ENCODE measurements at places on chromosomes 3 and 15.

GRCh38 chr15:36584511-36584910 lies 5.1 kb downstream of the CDIN1 start:
- DNase-seq: no peak

DNA sequence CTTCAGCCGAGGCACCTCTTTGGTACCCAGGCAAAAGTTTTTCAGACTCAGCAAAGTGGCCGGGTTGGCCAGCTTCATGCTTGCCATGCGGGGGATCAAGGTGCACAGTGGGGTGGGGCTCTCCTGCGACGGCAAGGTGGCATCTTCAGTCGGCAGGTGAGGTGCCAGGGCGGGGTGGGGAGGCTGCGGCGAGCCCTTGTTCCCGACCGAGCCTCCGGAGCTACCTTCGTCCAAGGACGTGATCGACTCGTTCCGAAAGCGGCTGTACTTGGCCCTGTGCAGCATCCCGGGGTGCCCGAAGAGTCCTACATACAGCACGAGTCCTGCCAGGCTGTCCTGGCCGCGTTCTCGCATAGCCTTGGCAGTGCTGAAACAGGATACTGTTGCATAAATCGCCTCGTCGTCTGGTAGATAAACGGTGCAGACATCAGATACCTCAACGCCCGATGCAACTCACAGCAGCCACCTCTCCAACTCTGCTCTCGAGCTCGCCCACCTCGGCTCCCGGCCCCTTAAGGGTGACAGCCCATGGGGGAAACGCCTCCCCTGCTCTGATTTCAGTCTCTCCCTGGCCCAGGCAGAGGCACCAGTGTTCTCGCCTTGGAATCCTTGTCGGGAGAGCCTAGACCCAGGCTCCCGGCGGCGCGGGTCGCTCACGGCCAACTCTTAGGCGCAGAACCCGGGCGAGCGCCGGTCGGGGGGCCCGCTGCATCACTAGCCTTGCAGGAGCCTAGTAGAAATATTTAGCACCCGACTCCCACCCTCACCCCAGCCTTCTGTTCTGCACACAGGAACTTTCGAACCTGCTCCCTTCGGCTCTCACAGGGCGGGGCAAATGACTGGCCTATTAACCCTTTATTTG lies 826 bp downstream of the SHC4 start:
- DNase-seq: no peak

- DNase-seq: no peak
Measured at GRCh38 chr15:37217567-37217966, 117.2 kb upstream of the MEIS2 start.

- no peak for DNase-seq
Measured at GRCh38 chr3:120162400-120162799, 68.2 kb upstream of the GSK3B start.

DNA sequence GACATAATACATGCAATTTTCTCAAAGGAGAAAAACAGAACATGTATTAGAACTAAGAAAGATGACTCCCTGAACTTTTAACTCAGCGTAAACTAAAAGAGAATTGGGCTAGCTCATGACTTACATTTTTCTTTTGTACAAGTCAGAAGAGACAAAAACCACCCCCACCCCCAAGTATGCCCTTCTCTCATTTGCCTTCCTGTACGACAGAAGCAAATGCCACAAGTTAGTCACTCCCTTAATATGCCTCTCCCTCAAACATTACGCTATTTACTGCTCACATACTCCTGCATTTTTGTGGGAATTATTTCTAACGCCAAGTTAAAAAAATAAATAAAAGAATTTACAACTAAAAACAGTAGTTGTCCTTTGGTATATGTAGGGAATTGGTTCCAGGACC lies 22.0 kb downstream of the CPEB1 start:
- no peak for DNase-seq

- no peak for DNase-seq
Measured at GRCh38 chr3:171407759-171408158, 52.4 kb downstream of the TNIK start.

DNA sequence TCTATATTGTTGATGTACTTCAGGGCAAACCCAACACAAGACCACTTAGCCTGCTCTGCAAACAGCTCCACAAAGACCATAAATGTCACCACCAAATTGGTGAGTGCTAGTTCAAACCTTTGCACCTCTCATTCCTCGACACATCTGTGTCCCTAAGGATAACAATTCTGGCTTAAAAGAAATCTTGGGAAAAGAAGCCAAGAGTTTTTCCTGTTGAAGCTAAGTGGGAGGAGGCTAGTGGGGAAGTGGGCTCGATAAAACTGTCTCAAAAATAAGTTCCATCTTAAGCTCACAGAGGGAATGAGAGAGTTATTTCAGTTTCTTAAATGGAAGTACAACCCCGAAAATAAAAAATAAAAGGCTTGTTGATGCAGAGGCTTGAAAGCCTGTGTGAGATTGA lies 40.4 kb upstream of the PRICKLE2 start:
- DNase-seq: no peak

GRCh38 chr15:44246521-44247268 lies 41.8 kb upstream of the GOLM2 start:
- DNase-seq: no peak

DNA sequence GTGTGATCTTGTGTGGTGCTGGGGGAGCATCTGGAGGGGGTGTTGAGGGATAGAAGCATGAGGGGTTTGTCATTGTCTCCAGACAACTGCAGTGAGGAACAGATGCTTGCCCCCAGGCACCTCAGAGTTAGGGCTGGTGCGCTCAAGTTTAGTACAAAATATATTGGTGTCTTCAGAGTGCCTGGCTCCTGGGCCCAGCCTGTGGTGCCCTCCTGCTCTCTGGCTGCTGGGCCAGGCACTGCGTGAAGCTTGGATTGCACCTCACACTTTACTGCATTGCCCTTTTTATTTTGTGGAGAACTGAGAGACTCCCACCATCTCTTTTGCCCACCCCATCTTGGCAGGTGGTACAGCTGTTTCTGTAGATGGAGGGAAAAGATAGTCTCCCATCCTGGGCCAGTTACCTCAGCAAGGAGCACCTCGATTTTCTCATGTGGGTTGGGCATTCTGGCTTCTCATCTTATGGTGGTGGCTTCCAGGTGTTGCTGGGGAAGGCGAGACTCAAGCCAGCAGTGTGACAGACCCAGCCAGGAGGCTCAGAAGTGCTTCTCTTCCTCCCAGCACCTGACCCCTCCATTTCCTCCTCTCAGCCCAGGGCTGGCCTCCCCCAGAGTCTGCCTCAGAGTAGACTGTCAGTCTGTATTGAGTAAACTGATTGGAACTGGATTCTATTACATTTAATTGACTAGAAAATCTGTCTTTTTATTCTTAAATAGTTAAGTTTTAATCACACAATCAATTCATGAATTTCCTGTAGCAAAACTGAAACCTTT lies 140.5 kb downstream of the DNAJB8 start:
- no peak for DNase-seq

GRCh38 chr15:43299411-43299810 lies 31.0 kb downstream of the LCMT2 start:
- no peak for DNase-seq

- DNase-seq: no peak
Measured at GRCh38 chr15:70628549-70628896, 134.8 kb downstream of the UACA start.

DNA sequence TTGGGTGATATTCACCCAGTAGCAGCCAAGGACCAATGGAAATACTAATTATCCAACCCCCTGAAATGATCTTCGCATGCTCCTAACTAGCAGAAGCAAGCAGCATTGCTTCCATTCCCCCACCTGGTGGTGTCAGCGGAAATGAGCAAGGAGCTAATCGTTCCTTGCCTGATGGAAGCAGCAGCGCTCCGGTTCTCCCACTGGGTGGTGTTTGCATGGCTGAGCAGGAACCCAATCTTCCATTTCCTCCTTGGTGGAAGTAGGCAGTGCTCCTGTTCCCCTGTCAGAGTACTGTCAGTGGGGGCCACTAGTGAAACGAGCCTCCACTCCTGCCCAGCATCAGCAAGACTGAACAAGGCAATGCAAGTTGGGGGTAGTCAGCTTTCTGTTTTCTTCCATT lies 311.5 kb downstream of the CACNA2D3 start:
- no peak for DNase-seq

- no peak for DNase-seq
Measured at GRCh38 chr15:74573987-74574386, 33.0 kb downstream of the ARID3B start.

DNA sequence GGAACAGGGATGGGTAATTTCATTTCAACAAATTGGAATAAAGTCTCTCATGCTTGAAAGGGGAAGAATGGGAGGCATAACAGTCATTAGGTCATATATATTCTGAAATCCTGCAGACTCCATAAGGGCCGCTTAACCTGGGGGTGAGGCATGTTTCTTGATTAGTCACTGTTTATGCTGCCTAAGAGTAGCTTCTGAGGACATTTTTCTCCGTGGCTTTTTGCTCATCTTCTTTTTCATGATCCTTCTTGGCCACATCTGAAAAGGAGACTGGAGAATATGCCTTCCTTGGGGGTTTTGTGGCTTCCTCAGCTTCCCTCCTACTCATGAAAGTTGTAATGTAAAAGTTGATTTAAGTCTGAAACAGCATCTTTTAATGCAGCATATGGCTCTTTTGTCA lies 20.0 kb upstream of the CFAP20DC start:
- DNase-seq: no peak

- peak; percentile 37 for DNase-seq
Measured at GRCh38 chr3:107523539-107524325, 970 bp downstream of the BBX start.

GRCh38 chr15:57734860-57735259 lies 28.3 kb downstream of the POLR2M start:
- no peak for DNase-seq

DNA sequence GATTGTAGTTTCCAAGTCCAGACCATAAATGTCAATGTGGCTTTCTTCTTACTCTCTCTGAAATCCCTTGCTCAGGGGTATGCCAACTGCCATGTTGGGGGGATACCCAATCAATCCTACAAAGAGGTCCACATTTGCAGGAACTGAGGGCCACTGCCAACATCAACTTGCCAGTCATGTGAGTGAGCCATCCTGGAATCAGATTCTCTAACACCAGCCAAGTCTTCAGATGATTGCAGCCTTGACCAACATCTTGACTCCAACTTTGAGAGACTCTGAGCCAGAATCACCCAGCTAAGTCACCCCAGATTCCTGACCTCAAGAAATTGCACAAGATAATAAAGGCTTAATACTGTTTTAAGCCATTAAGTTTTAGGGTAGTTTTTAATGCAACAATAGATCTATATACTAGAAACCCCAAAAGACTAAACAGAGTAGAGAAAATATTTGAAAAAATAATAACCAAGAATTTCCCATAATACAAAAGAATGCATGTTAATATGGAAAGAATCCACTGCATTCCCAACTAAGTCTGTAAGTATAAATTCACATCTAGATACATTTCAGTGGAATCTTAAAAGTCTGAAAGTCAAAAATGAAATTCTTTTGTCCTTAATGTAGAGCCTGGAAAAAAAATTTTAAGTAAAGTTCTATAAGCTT lies 22.4 kb downstream of the ISG20 start:
- DNase-seq: no peak

GRCh38 chr3:67489816-67490215 lies 164.6 kb downstream of the SUCLG2 start:
- no peak for DNase-seq

DNA sequence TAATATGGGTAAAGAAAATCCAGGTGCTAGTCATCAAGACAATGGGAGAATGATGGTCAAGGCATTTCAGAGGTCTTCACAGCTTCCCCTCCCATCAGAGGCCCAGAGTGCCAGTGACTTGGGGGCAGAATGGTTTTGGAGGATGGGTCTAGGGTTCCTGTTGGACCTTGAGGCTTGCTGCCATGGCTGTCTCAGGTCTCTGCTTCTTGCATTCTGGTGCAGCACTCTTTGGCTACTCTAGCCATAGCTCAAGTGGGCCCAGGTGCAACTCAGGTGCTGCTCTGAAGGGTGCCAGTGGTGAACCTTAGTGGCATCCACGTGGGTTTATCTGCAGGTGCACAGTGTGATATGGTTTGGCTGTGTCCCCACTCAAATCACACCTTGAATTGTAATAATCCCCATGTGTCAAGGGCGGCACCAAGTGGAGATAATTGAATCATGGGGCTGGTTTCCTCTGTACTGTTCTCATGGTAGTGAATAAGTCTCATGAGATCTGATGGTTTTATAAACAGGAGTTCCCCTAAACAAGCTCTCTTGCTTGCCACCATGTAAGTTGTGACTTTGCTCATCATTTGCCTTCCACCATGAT lies 48.5 kb upstream of the PEX5L start:
- no peak for DNase-seq

GRCh38 chr15:83219026-83219425 lies 11.4 kb upstream of the HDGFL3 start:
- no peak for DNase-seq

- DNase-seq: no peak
Measured at GRCh38 chr3:82080261-82080660, 318.8 kb upstream of the GBE1 start.

- no peak for DNase-seq
Measured at GRCh38 chr3:172546628-172547214, 23.5 kb upstream of the TNFSF10 start.

DNA sequence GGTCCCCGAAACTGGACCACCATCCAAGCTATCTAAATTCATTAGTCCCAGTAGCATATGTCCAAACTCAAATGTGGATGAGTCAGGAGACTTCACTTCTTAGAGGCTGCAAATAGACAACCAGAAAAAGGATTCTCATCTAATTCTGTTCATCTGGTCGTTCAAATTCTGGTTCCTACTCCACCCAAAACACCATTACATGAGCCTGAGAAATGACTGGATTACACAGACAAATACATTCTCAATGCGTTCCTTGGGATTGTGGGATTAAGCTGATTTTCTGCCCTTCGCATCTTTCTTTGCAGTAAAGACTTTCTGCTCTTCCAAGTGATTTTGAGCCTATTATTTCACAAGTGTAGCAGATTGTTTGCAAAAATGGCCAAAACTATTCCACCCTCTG lies 472.3 kb upstream of the PROK2 start:
- DNase-seq: no peak

DNA sequence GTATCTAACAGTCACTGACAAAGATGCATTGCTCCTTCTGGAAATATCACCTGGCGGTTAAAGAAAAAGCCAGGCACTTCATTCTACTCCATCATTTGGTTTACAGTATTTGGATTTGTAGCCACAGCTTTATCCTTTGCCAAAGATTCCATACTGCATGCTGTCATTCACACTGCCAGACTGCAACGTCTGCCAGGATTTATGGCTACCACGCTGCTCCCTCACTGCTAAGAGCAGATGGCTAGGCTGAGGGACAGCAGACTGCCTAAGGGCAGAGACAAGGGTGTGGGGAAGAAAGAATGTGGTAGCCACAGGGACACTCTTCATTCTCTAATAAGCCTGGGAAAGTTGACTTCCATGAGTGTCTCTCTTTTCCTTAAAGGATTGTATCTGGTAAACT lies 1047.0 kb downstream of the TUSC7 start:
- no peak for DNase-seq

- no peak for DNase-seq
Measured at GRCh38 chr15:93206893-93207292, 117.9 kb upstream of the RGMA start.

- DNase-seq: no peak
Measured at GRCh38 chr3:154119951-154120350, 1.2 kb upstream of the ARHGEF26 start.

DNA sequence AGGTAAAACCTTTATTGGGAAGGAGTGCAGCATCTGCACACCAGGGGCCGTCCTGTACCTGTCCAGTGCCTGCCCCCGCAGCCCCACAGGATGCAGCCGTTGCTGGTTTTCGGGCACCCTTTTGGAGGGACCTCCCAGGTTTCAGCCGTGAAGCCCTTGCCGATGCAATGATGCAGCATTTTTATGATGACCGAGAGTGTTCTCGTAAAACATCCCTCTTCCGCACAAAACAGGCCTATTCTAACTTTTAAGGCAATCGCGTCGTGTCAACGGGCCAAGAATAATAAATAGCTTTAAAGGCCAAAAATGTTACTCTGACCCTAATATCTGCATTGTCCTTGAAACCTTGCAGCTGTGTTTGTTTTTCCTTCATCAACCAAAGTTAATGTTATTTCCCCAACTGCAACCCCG lies 126.1 kb downstream of the LRRK1 start:
- DNase-seq: no peak

Measured in CD4-positive, alpha-beta T cell treated with Interleukin-15 for 4 hours (primary cell).